T47D (cell line): ENCODE measurements at places on chromosomes 6 and 20.

DNA sequence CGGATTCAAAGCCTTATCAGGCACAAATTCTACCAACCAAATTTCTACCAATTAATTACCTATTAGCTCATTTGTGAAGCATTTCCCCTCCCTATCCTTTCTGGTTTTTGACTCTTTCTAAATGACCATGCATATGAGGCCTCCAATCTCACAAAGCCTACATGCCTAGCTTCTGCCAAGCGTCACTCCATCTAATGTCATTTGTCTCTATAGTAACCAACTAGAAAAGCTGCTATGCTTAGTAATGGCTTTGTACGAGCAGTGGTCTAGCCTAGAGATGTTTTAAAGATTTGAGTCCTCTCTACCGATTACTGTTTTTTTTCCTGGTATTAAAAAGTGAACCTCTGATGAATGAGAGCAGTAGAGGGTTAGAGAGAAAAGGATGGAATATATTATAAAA lies 4.8 kb upstream of the ASF1A start:
- DNase-seq: no peak

DNA sequence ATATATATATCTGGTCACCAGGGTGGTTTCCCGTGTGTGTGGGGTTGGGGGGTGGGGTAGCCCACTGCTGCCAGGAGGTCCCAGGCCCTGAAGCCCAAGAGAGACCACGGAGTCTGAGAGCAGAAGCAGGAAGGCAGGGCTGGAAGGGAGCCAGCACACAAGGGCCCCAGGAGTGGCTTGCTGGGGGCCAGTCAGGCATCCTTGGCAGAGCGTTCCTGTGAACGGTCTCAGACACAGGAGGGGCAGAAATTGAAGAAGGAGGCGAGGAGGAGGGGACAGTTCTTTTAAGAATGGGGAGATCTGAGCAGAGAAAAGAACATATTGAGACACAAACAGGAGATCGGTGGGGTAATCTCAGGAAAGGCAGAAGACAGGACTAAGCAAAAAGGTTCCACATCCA lies 1.9 kb upstream of the EBF4 start:
- DNase-seq: no peak

GRCh38 chr6:35237476-35237875 lies 22.1 kb upstream of the ZNF76 start:
- no peak for DNase-seq

GRCh38 chr20:61454053-61454452 lies 202.0 kb downstream of the CDH4 start:
- DNase-seq: no peak

DNA sequence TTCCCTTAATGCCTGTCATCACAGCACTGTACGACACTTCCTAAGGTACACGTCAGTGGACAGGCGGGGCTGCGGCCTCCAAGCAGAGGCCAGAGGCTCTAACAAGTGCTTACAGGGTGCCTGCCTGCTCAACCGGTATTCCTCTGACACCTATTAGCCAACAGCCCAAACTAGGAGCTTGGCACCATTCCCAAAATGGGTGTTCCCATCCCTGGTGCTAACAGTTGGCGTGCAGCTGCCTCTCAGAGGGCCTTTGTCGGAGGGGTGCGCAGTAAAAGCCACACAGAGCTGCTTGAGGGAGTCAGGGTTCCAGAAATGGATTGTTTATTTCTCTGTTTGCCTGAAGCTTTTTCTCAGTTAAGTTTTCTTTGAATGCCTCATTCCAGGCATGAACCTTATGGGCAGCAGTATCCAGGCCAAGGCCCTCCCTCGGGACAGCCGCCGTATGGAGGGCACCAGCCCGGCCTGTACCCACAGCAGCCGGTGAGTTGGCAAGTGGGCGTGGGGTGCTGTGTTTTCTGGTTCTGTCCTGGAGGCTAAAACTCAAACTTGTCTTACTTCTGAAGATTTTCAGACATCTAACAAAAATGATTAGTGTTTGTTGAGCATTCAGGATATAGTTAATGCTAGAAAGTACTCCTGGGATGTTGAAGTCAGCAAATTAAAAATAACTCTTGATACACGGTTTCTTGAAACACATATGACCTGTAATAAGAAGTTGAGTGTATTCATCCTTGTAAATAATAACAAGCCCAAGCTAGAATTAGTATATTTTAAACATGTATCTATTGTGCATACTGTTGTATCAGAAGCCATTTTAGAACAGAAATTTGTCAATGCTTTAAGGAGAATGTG lies 124.7 kb downstream of the TMEM242 start:
- peak; percentile 55 for DNase-seq

- no peak for DNase-seq
Measured at GRCh38 chr6:69089539-69089938, 454.5 kb downstream of the ADGRB3 start.

GRCh38 chr20:50267041-50267865 lies 76.6 kb downstream of the CEBPB start:
- DNase-seq: no peak

DNA sequence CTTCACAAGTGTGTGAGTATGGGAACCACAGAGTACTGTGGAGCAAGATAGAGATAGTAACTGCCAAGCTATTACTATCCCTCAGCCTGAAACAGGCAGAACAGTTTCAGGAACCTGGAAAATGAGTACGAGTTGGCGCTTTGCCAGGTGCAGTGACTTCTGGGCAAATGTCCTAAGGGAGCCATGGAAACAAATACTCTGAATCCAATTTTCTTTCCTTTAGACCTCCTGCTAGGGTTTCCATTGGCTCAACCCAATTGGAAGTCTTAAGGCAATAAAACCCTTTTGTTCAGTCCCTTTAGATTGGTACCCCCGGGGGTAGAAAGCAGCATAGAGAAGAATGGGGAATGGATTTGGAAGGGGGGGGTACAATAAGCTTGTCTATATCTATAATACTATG lies 205.0 kb upstream of the EPHA7 start:
- no peak for DNase-seq

DNA sequence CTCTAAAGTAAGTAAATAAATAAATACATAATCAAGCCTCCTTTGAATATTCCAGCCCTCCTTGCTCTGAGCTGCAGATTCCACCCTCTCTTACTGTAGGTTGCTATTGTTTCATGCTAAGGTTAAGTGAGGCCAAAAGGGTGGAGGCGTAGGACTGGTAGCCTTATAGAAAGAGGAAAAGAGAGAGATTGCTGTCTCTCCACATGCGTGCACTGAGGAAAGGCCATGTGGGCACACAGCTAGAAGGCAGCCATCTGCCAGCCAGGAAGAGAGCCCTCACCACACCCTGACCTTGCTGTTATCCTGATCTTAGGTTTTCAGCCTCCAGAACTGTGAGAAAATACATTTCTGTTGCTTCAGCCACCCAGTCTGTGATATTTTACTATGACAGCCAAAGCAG lies 87.4 kb upstream of the SHLD1 start:
- no peak for DNase-seq

GRCh38 chr20:7031222-7031621 lies 263.7 kb downstream of the BMP2 start:
- no peak for DNase-seq

GRCh38 chr6:3138341-3138740 lies 19.0 kb downstream of the TUBB2A start:
- no peak for DNase-seq

- DNase-seq: no peak
Measured at GRCh38 chr6:161903584-161904212, 629.8 kb upstream of the AGPAT4 start.

- DNase-seq: no peak
Measured at GRCh38 chr6:26296857-26297648, 67.9 kb upstream of the BTN3A2 start.

DNA sequence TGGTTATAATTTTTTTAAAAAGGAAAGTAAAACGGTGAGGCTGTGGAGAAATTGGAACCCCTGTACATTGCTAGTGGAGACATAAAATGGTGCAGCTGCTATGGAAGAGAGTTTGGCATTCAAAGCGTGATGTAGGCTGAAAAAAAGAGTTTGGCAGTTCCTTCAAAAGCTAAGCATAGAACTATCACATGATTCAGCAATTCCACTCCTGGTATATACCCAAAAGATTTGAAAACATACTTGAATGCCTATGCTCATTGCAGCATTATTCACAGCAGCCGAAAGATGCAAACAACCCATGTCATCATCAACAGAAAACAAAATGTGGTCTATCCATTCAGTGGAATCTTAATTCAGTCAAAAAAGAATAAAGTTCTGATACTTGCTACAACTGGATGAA lies 4.5 kb upstream of the SGK2 start:
- DNase-seq: no peak

GRCh38 chr6:144702781-144703180 lies 417.6 kb downstream of the UTRN start:
- no peak for DNase-seq

GRCh38 chr20:13166011-13166410 lies 55.1 kb upstream of the ISM1 start:
- no peak for DNase-seq
